ENCODE measurements at places on chromosomes 6 and 20. TPM values are rescaled to one million over a fixed set of nuclear protein-coding genes. Genes with fewer than 3 reads are reported as not detected.

PHACTR1 gene
- total RNA-seq = 0.58 TPM

FBXO30 gene
- 4.1 TPM for total RNA-seq

DLK2 gene
- total RNA-seq = 0.93 TPM

TRAPPC3L gene
- total RNA-seq = not detected

KAT14 gene
- total RNA-seq = 16.6 TPM

SEL1L2 gene
- not detected for total RNA-seq

MLIP gene
- not detected for total RNA-seq

PTK6 gene
- 0.16 TPM for total RNA-seq

PCED1A gene
- 24.2 TPM for total RNA-seq

DEFB123 gene
- not detected for total RNA-seq

HLA-DRB5 gene
- total RNA-seq = 0.52 TPM

MAS1 gene
- total RNA-seq = not detected

EPHA7 gene
- not detected for total RNA-seq
